ENCODE measurements at places on chromosomes 16 and 17. TPM values are rescaled to one million over a fixed set of nuclear protein-coding genes. Genes with fewer than 3 reads are reported as not detected.
A peak's percentile ranks its signal among the peaks of the same experiment; 100 is the strongest.

- DNase-seq: peak; percentile 31
These were observed at the start of gene ZPBP2 for GRCh38 chr17:39867880-39868553. Gene ZPBP2 (plus strand): TSS chr17:39868202. CDS start chr17:39868355, 153 bp downstream.

- DNase-seq: peak; percentile 59
These were observed 51.8 kb upstream of the JPH3 start for GRCh38 chr16:87550495-87550961.

GRCh38 chr16:17309510-17309909 lies 161.2 kb downstream of the XYLT1 start:
- DNase-seq: no peak

- no peak for DNase-seq
These were observed 8.0 kb downstream of the ZNF205 start for GRCh38 chr16:3120435-3120834.

The MLKL gene
- 36.7 TPM for total RNA-seq

Measured in activated CD4-positive, alpha-beta T cell treated with anti-CD3 and anti-CD28 coated beads, Interleukin-2, amount 10 ng/mL, durations not matched to agents 7 days and 5 days (primary cell).